ENCODE measurements at places on chromosomes 6 and 20. TPM values are rescaled to one million over a fixed set of nuclear protein-coding genes. Genes with fewer than 3 reads are reported as not detected.

The TCP11 gene
- 0.25 TPM for total RNA-seq

The GPX5 gene
- total RNA-seq: not detected

The ENPP4 gene
- 13.1 TPM for total RNA-seq

The CD40 gene
- total RNA-seq: 14.0 TPM

The RGS17 gene
- total RNA-seq: 4.8 TPM

The RNF146 gene
- total RNA-seq: 115 TPM

The MOXD1 gene
- total RNA-seq: 2.3 TPM

The SEC63 gene
- 20.7 TPM for total RNA-seq

The HLA-DQB1 gene
- 6.6 TPM for total RNA-seq

The HMGCLL1 gene
- total RNA-seq: 5.0 TPM

The HEY2 gene
- 1.1 TPM for total RNA-seq

The GSTA2 gene
- not detected for total RNA-seq

The SLA2 gene
- total RNA-seq: 0.21 TPM

The ACTL10 gene
- 0.19 TPM for total RNA-seq

Measured in neural progenitor cell (in vitro differentiated cells).